Naive thymus-derived CD4-positive, alpha-beta T cell (primary cell): ENCODE measurements at places on chromosomes 5 and 9.

DNA sequence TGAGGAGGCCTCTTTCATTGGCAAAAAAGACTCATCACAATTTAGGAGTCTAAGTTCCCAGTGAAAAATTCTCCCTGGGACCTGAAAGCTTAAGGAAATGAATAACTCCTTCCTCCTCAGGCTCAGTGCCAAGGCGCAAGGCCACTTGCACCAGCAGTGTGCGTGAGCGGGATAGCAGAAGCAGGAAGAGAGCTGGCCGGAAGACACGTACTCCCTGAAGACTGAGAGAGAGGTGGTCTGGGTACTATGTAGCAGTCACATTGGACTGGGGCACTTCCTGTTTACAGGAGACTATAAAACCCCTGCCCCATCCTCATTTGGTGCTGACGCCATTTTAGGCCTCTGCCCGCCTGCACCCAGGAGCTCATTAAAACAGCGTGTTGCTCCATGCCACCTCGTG is 66.3 kb upstream of the IL33 start:
- no peak for DNase-seq

GRCh38 chr9:21095561-21095960 is 17.8 kb upstream of the IFNB1 start:
- no peak for DNase-seq

DNA sequence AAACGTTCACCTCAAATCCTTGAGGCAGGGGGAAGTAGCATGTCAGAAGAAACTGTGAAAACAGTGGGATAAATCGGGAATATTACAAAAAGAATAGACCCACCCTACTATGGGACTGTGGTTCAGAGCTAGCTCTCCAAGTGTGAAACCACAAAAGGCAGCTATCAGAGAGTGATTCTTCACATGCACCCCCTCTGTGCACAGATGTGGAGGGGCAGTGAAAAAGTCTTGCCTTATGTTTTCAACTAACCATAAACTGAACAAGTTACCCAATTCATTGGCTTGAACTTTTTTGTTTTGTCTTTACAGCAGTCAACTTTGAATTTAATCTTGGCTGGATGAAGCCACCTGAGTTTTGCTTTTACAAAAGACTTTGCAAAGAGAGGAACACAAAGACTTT is 98.8 kb upstream of the NR4A3 start:
- DNase-seq, result no peak

DNA sequence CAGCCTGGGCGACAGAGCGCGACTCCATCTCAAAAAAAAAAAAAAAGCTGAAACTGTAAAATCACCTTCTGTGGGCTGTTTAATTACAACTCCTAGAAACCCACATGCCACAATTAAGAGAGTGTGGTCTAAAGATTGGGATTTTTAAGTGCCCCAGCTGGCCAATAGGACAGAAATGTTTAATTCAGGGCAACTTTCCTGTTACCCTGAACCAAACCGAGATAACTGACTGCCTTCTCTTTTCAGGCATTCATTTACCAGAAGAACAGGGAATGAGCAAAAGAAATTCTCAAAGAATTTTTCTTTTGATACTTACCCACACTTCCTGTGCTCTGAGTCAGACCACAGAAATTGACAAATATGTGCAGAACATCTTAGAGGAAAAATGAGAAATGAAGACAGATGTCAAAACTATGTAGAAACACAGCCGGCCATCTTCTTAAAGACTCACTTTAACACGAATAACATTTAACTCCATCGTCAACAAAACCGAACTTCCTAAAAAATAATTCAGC is 221.3 kb upstream of the DAPK1 start:
- no peak for DNase-seq

DNA sequence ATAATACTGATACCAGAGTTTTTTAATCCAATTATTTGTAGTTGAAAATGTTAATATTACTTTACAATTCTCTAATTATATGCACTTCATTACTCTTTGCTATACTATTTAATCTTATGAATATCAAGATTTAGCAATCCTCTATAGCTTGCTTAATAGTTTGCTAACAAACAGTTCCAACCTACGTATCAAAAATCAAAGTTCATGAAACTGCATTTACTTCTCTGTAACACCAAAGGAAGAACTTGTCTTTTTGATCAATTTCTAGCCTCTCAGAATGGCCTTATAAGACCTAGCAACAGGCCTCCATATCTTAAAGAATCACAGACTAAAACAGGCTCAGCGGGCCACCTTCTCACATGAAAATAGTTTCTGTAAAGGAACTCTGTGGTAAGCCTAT is 68.9 kb downstream of the ADAMTS6 start:
- no peak for DNase-seq

DNA sequence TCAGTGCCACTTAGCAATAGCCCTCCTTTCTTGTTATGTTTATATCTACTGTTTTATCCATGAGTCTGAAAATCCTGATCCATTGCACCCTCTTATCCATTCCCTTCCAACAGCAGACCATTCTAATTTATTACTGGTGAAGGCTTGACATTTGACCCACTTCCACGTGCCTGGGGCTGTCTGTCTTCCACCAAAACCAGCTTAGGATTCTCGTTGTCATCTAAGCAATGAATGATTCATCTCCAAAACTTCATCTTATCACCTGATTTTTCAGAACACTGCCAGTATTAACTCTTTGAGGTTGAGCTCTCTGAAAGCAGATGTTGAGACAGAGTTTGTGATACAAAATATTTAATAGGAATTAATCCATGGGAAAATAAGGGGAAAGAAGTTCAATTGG is 277.8 kb upstream of the FBXL7 start:
- DNase-seq, result no peak

DNA sequence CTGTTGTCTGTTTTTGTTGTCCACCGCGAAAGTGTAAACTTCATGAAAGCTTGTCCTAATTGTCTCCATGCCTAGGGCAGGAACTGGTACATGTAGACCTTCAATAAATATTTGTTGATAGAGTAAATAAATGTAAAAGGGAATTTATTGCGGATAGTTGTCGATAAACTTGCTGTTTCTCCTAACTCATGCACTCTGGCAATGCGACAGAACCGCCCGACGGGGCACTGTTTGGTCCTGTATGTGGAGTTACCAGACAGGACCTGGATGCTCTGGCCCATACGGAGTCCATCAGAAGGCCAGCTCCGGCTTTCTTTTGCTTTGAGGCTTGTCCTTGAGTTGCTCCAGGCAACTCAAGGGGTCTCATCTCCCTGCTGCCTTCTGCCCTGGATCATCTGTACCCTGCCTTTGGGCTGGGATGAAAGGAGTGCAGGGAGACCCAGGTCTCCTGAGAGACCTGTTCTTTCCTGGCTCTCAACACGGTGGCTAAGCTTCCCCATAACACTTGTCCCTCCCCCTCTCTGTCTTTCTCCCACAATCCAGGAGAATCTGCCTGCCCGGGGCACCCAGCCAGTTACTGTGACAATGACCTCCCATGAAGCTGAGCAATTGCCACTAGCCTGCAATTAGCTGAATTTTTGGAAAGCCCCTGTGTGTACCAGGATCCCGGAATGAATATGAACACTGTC is 149.5 kb upstream of the PTCH1 start:
- DNase-seq, result no peak
